ENCODE measurements at places on chromosomes 16 and 17. TPM values are rescaled to one million over a fixed set of nuclear protein-coding genes. Genes with fewer than 3 reads are reported as not detected.

DNA sequence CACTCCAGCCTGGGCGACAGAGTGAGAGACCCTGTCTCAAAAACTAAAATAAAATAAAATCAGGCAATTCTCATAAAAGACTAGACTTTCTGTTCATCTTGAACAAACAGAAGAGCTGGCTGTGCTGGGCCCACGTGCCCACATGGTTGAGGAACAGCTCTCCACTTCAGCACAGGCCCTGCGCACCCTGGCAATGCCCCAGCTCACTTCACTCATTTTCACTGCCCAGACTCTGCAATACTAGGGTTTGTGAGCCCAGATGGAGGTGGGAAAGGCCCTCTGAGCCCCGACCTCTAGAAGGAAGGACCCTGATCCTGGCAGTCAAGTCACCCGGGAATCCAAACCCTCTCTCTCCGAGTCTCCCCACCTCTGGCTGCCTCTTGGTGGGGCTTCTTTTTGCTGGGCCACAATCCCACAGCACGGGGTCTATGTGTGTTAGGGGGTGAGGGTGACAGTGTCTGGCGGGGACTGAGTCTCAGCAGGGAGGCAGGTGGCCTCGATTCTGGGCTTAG is 14.8 kb downstream of the MYLK3 start:
- H3K27ac ChIP-seq = no peak overlapping the region
- no peak for DNase-seq
- no peak overlapping the region for H3K4me3 ChIP-seq
- no peaks in the 10 kb centered on the region for H3K27me3 ChIP-seq
- H3K4me1 ChIP-seq = no peaks in the 10 kb centered on the region
- no peaks in the 10 kb centered on the region for H3K36me3 ChIP-seq

DNA sequence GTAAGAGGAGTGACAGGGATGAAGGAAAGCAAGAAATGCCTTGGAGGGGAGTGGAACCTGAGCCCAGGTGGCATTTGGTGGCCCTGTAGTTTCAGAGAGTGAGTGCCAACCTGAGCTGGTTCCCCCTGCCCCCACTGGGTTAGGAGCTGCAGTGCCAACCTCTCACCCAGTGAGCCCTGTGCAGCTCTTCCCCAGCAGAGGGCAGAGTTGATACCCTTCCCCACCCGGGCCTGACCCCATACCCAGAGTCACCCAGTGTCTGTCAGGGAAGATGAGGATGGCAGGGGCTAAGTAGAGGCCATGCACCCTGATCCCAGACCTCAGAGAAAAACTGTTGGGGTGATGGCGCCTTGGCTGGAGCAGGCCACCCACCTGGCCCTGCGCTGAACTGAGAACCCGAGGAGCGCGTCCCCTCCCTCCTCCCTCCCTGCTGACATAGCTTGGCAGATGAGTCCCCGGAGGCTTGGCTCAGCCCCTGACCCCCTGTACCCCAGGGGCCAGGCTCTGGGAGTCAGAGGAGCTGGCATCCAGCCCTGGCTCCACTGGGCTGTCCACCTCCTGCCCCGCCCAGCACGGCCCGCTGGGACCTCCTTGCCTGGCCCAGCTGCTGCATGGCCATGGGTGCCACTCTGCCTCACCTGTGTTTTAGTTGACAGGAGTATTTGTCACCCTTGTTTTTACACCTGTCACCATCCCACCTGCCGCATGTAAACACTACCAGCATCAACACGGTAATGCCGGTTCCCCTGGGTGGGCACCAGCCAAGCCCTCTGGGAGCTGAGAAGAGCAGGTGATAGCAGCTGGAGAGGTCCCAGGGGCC is 113.9 kb downstream of the AMFR start:
- H3K27ac ChIP-seq = no peak overlapping the region
- DNase-seq = no peak
- no peaks in the 10 kb centered on the region for H3K36me3 ChIP-seq
- H3K27me3 ChIP-seq = peaks cover 2% of the 10 kb centered on the region

Gene EVPLL
- not detected for total RNA-seq

Gene P2RX1
- total RNA-seq = 0.82 TPM

DNA sequence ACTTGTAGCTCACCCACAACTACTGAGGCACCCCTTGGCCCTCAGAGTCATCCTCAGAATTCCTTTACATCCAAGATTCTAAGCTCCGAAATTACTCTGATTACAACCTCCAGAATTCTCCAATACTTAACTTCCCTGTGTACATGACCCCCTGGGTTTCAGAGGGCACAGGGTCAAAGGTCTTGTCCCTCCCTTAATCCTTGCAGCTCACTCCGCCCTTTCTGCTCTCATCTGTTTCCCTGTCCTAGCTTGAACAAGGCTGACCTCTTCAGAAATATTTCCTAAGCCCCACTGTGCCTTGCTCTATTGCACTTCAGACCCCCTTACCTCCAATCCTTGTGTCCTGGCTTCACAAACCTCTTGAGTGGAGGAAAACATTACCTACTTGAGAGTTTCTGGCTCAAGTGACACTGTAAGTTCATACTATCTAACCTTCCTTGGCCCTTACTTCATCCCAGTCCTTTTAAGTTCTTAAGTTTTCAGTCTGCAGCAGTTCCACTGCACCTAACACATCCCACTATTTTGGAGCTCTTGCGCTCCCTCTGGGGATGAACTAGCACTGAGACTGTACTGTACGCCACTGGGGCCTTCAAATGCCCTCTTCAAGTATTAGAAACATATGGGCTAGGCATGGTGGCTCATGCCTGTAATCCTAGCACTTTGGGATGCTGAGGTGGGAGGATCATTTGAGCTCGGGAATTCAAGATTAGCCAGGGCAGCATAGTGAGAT is 6.2 kb downstream of the N4BP1 start:
- H3K4me1 ChIP-seq = peaks cover 35% of the 10 kb centered on the region
- peak overlapping the region; percentile 36 for H3K27ac ChIP-seq
- H3K27me3 ChIP-seq = no peaks in the 10 kb centered on the region
- no peak for DNase-seq
- peaks cover 19% of the 10 kb centered on the region for H3K36me3 ChIP-seq

GRCh38 chr17:35243561-35244340 is 879 bp downstream of the SLFN5 start:
- peaks cover 66% of the 10 kb centered on the region for H3K36me3 ChIP-seq
- peak; percentile 61 for DNase-seq
- no peaks in the 10 kb centered on the region for H3K27me3 ChIP-seq
- H3K4me1 ChIP-seq = peaks cover 48% of the 10 kb centered on the region
- H3K4me3 ChIP-seq = peak overlapping the region; percentile 99
- H3K27ac ChIP-seq = peak overlapping the region; percentile 98

Gene CNTD1
- 0.45 TPM for total RNA-seq

DNA sequence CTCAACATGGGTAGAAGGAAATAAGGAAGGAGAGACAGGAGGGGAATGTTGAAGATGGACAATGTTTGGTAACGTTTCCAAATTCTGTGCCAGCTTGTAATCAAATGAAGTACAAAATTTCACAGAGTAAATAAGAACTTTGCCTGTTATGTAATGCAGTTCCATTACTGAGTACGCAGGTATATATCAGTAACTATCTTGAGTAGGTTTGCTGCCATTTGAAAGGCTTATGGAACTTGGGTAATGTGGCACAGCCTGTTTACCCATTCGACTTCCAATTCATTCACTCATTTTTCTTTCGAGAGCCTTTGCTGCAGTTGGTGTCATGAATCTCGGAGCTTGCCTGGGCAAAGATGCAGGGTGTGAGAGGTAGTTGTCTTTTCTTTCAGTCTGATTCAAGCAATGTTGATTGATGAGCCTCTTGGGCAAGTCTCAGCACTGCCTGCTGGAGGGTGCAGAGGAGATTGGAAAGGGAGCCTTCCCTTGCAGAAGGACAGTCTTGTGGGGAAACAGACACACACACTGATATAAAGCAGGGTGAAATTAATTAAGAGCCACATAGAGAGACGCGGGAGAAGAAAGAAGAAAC is 53.4 kb downstream of the ZNF18 start:
- H3K27me3 ChIP-seq = no peaks in the 10 kb centered on the region
- H3K4me1 ChIP-seq = no peaks in the 10 kb centered on the region
- no peak for DNase-seq
- no peak overlapping the region for H3K27ac ChIP-seq

Gene ZNF689
- 12.7 TPM for total RNA-seq

DNA sequence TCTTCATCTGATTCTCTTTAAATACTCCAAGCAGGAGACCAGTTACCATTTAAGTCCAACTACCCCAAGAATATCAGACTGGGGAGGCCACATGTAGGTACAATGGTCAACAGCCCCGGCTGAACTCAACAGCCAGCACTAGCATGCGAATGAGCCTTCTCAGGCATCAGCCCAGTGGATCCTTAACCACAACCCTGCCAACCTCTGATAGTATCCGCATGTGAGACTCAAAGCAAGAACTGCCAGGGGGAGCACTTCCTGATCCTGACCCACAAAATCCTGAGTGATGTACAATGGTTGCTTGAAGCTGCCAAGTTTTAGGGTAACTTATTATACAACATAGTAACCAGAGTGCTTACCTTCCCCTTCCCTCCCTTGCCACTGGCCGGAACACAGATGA is 4.0 kb downstream of the PYY start:
- H3K27me3 ChIP-seq = peaks cover 43% of the 10 kb centered on the region
- DNase-seq = no peak
- peaks cover 13% of the 10 kb centered on the region for H3K4me1 ChIP-seq
- H3K36me3 ChIP-seq = no peaks in the 10 kb centered on the region
- H3K27ac ChIP-seq = no peak overlapping the region

DNA sequence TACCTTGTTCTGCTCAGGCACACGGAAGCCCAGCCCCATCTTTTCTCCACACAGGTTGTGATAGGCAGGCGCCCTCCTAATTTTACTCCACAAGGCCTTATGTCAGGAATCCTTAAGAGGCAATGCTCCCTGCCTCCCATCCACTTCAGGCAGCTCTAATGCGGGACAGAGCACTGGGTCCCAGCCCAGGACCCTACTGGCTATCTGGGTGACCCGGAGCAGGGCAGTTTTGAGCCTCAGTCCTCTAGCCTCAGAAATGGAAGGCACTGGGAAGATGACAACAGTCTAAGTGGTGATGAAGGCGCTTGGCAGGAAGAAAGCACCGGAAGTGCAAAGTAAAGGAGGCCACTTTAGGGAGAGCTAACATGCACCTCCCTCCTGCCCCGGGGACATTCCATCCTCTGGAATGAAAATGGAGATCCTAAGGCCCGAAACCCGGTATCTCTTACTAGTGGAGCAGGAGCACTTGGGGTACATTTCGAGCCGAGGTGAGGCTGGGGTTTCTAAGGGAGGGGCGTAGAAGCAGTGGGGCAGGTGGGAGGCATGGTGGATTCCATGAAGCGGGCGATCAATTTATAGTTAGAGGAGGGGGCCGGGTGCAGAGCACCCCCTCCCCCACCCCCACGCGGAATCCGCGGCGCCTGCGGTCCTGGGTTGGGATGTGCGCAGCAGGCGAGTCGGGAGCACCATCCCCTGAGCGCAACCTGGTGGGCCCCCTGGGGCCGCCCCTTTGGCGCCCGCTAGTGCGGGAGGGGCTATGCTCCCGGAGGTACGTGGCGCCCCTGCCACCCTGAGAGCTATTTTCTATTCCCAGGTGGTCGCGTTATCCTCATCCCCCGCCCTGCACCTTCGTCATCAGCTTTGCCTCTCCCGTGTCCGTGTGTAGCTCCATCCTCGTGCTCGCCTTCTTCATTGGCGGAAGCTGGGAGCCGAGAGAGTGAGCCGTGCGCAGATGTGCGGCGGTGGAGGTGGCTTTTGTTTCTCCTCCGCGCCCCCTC is 4.9 kb downstream of the MT1F start:
- H3K27me3 ChIP-seq = peaks cover 20% of the 10 kb centered on the region
- no peaks in the 10 kb centered on the region for H3K36me3 ChIP-seq
- H3K4me3 ChIP-seq = peak overlapping the region; percentile 85
- DNase-seq = peak; percentile 60
- peaks cover 26% of the 10 kb centered on the region for H3K4me1 ChIP-seq

Gene CPNE7
- 4.3 TPM for total RNA-seq

Gene ITGA2B
- total RNA-seq = 0.34 TPM

DNA sequence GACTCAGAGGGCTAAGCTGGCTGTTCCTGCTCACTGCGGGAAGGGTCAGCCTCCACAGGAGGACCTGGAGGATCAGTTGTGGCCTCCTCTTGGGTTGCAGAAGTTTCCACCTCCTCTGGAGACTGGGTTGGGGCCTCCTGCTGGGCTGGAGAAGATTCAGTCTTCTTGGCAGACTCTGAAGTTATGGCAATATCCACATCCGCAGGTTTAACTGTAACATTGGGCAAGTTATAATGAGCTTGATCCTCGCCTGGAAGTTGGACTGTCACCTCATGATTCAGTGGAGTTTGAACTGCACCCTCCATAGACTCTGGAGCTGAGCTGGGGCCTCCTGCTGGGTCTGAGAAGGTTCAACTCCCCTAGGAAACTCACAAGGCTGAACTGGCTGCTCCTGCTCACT is 47.6 kb upstream of the TMEM97 start:
- H3K4me1 ChIP-seq = peaks cover 3% of the 10 kb centered on the region
- H3K27me3 ChIP-seq = peaks cover 35% of the 10 kb centered on the region
- no peak overlapping the region for H3K4me3 ChIP-seq
- H3K36me3 ChIP-seq = peaks cover 2% of the 10 kb centered on the region
- H3K27ac ChIP-seq = no peak overlapping the region

GRCh38 chr16:89410322-89410721 is 80.0 kb downstream of the ANKRD11 start:
- H3K4me3 ChIP-seq = peak overlapping the region; percentile 35
- peaks cover 70% of the 10 kb centered on the region for H3K4me1 ChIP-seq
- DNase-seq = no peak
- H3K27ac ChIP-seq = peak overlapping the region; percentile 69

DNA sequence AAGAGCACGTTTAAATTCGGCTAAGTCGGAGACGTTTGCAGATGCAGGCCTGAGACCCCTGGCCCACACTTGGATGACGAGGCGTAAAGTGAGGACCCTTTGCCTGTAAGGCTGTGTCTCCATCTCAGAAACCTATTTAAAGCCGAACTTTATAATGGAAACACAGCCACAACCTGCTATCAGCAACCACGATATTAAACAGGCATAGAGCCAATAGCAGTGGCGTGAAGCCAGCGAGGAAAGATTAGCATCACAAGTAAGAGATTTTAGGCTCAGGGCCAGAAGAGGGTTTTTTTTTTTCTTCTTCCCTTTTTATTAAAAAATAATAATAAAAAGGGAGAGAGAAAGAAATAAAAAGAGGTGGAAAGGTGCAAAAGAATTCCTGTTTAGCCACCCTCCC is 111.3 kb upstream of the NOL11 start:
- peaks cover 8% of the 10 kb centered on the region for H3K36me3 ChIP-seq
- H3K4me3 ChIP-seq = no peak overlapping the region
- H3K4me1 ChIP-seq = peaks cover 13% of the 10 kb centered on the region
- no peak overlapping the region for H3K27ac ChIP-seq
- no peaks in the 10 kb centered on the region for H3K27me3 ChIP-seq
- DNase-seq = no peak

Gene ARSG
- 10.9 TPM for total RNA-seq

DNA sequence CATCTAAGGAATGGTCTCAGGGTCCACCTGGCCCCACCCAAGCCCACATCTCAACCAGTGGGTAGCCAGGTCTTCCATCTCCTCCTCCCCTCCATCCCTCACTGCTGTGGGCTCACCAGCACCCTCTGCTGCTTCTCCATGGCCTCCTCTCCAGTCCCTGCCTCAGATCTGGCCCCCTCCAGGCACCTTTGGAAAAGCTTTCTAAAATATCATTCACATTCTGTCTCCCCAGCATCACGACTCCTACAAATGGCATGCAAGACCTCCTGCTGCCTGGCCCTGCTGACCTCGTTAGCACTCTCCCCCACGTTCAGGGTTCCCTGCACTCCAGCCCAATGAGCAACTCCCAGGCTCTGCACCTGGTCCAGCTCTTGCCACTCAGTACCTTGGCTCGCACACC is 13.7 kb downstream of the GLP2R start:
- no peaks in the 10 kb centered on the region for H3K36me3 ChIP-seq
- no peaks in the 10 kb centered on the region for H3K27me3 ChIP-seq
- H3K4me1 ChIP-seq = no peaks in the 10 kb centered on the region
- DNase-seq = no peak
- no peak overlapping the region for H3K27ac ChIP-seq

- H3K27ac ChIP-seq = peak within 1 kb of the TSS; percentile 84
- H3K4me1 ChIP-seq = peaks cover 5% of the 10 kb centered on the region
- no peaks in the 10 kb centered on the region for H3K36me3 ChIP-seq
- H3K27me3 ChIP-seq = peaks cover 2% of the 10 kb centered on the region
- peak within 1 kb of the TSS; percentile 87 for H3K4me3 ChIP-seq
- peak; percentile 90 for DNase-seq
These were observed at the start of gene DUS1L for GRCh38 chr17:82065638-82066303. DUS1L (minus strand) TSS chr17:82065804; CDS start chr17:82065059, 745 bp downstream.

Data from activated naive CD8-positive, alpha-beta T cell treated with anti-CD3 and anti-CD28 coated beads, Interleukin-2, amount 10 ng/mL, durations not matched to agents 7 days and 5 days (primary cell).